ENCODE measurements at places on chromosomes 3 and 15. TPM values are rescaled to one million over a fixed set of nuclear protein-coding genes. Genes with fewer than 3 reads are reported as not detected.

SUSD5 gene
- 1.8 TPM for total RNA-seq

ARGFX gene
- total RNA-seq: not detected

ASB14 gene
- not detected for total RNA-seq

STAB1 gene
- total RNA-seq: 51.7 TPM

ALCAM gene
- total RNA-seq: 23.7 TPM

IL17RB gene
- total RNA-seq: 10.9 TPM

CXCR6 gene
- 1.5 TPM for total RNA-seq

GOLGB1 gene
- 65.1 TPM for total RNA-seq

SLC28A2 gene
- total RNA-seq: 2.6 TPM

MINAR1 gene
- 0.26 TPM for total RNA-seq

ATP13A4 gene
- 7.3 TPM for total RNA-seq

HTR3E gene
- 0.16 TPM for total RNA-seq

NRROS gene
- 6.0 TPM for total RNA-seq

GOLGA8T gene
- total RNA-seq: not detected

PSTPIP1 gene
- 8.2 TPM for total RNA-seq

PGBD4 gene
- 2.0 TPM for total RNA-seq

PLAAT1 gene
- total RNA-seq: 0.73 TPM

PRRT3 gene
- total RNA-seq: 1.8 TPM

GUCA1C gene
- total RNA-seq: not detected

ACAD11 gene
- 7.2 TPM for total RNA-seq

ZBTB20 gene
- 37.3 TPM for total RNA-seq

UBP1 gene
- total RNA-seq: 62.1 TPM

NOP10 gene
- total RNA-seq: 115 TPM

C3orf70 gene
- total RNA-seq: 15.1 TPM

ARPP21 gene
- total RNA-seq: 1.9 TPM

ZBTB47 gene
- 3.1 TPM for total RNA-seq
